AG08395 (cell line): ENCODE measurements at places on chromosomes 3 and 15.

DNA sequence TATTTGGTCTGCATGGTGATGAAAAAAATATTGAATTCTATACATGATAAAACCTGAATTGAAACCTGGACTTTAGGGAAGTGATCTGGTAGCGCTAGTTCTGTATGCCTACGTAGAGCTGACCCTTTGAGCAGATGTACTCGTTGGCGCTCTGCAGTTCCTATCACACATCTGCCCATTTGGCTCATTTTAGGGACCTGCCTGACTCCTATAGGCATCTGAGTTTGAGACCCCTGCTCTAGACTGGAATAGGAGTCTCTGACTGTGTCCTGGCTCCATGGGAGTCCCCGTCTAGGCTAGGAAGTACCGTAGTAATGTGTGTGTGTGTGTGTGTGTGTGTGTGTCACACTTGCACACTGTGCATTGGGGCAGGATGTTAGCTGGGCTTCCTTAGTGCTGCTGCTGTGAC lies 21.2 kb downstream of the STARD5 start:
- no peak for DNase-seq

DNA sequence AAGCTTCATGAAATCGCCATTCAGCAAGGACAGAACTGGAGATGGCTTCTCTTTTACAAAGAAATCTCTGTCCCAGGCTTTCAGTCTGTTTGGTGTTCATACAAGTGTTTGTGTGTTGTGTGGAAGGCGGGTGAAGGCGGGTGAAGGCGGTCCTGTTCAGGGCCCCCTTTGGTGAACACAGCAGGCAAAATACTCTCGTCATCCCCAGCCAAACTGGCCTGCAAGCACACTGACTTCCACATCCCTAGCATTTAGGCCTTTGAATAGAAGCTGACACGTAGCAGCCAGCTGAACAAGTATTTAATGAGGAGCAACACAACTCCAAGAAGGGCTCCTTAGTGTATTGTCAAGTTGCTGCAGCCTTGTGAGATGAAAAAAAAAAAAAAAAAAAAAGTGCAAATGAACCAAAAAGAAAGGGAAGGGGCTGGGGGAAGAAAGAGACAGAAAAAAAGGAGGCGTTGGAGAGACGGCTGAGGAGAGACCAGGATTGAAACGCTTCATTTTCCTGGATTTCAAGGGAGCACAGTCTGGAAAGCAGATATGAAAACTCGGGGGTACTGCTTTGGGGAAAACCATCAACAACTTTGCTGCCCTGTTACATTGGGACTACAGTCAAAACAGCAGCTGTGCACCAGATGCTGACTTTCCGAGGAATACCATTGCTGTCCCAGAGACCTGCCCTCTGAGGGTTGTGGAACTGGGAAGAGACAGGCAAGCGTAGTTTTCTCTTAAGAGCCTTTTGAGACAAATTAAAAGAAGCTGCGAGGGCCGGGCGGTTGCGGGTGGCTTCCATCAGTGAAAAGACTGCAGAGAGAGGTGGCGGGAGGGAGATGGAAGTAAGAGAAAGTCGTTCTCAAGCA lies 74.6 kb downstream of the TGFBR2 start:
- peak; percentile 76 for DNase-seq

DNA sequence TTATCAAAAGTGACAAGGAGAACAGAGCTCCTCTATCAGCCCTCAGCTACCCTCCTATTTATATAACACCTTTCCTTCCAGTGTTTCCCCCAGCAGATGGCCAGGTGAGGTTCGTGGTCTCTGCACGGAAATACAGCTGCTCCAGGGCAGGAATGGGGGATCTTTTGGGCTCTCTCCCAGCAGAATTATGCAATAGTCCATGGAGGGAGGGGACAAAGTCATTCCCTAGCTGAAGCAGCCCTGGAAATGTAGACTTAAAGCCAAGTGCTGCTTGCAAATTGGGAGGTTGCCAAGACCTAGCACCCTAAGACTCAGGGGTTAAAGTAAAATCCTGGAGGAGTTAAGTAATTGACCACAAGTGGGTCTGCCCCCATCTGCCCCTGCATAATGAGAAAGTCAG lies 256.3 kb downstream of the LRTM1 start:
- DNase-seq = no peak

- no peak for DNase-seq
These were observed 120.7 kb downstream of the CHDH start for GRCh38 chr3:53725387-53725995.

- no peak for DNase-seq
These were observed 47.3 kb downstream of the WWTR1 start for GRCh38 chr3:149610351-149611105.

DNA sequence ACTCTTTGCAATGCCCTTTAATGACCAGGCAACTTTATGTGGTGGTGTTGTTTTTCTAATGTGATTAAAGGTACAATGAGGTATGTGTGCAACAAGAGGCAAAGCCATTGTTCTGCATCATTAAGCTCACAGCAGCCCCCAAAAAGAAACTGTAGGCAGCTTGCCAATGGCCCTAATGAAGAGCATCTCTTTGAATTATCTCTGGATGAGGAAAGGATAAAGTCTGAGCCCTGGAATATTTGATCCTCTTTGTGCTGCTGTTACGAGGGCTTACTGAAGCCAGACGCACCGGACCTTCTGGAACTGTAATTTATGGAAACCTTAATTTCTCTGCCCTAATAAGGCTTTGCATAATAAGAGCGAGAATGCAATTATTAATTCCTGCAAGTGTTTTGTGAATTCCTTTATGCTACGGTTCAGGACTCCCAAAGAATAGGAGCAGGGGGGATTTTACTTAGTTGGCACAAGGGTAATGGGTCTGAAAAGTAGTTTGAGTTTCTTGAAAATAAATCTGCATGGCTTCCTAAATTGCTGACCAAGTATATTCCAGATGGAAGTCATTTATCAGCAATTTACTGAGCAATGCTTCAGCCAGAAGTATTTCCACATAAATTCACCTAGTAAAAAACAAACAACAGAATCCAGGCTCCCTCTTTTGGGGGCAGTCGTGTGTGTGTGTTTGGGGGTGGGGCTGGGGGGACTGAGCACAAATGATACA lies 193.4 kb downstream of the PDZRN3 start:
- DNase-seq = no peak

DNA sequence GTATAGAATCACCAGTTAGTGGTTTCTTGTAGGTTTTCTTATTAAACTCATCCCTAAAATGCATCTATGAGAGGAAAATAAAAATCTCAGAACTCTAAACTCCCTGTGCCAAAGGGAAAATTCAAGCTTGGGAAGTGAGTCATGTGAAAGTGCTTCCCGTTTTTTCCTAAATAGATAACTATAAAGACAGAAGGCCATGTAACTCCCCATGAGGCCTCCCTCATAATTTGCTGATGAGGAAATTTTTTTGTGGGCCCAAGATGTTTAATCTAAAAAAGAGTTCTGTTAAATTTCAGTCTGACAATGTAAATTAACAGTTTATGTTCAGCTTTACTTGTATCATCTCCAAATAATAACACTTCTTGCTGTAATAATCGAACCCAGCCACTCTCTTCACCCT lies 1273.9 kb downstream of the OTOL1 start:
- no peak for DNase-seq

- no peak for DNase-seq
These were observed 924.4 kb downstream of the IGSF11 start for GRCh38 chr3:118110211-118110610.

- DNase-seq = peak; percentile 3
These were observed 37.6 kb upstream of the WDR49 start for GRCh38 chr3:167691366-167691765.

DNA sequence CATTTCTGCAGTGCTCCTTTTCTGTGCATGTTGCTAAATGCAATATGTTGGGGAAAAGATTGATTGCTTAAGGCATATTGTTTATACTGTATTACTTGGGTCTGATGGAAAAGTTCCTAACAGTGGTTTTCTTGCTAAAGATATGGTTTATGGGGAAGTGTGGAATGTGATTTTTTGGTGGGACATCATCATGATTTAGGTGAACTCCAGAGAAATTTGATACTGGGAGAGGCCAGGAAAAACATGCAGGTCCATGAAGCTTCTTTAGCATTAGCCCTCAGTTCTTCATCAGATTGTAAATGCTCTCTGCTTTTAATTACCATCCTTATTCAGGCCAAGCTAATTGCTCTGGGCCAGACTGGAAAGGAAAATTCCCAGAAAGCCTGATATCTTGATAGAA lies 147.5 kb downstream of the LRTM1 start:
- no peak for DNase-seq

- DNase-seq = no peak
These were observed 77.6 kb downstream of the CMSS1 start for GRCh38 chr3:99895131-99895696.

GRCh38 chr3:64123931-64124330 lies 100.6 kb upstream of the PSMD6 start:
- no peak for DNase-seq

GRCh38 chr3:48155122-48155521 lies 33.1 kb downstream of the CDC25A start:
- DNase-seq = peak; percentile 73

DNA sequence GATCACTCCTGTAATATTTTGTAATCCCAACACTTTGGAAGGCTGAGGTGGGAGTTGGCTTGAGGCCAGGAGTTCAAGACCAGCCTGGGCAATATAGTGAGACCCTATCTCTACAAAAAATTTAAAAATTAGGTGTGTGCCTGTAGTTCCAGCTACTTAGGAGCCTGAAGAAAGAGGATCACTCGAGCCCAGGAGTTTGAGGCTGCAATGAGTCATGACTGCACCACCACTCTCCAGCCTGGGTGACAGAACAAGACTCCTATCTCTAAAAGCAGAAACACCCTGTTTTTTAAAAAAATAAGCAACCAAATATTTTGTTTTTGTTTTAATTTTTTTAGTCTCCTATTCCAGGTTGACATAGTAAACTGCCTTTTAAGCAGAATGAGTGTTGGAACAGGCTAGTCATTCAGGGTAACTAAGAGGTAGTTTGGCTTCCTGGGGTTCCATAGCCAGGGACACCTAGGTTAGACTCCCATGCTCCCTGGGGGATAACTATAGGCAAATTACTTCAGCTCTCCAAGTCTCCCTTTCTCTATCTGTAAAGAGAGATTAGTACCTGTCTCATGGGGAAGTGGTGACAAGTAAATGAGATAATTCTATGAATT lies 114.6 kb upstream of the C15orf61 start:
- DNase-seq = no peak

- DNase-seq = peak; percentile 53
These were observed 114.7 kb downstream of the GADL1 start for GRCh38 chr3:30779686-30780287.

DNA sequence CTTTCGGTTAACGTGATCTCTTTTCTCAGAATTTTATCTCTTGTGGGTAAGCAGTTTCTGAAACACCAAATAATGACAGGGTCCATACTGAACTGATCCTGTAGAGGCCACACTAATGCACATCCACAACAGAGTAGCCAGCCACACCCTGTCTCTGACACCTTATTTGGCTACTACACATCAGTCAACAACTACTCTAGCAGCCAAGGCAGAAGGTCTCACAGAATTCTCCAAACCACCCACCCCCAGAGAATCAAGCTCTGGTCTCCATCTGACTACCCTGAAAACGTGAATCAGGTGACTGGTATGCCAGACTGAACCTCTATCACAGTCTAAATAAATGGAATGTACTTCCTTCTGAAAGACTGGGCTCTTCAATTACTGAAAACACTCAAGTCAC lies 38.0 kb downstream of the EDC3 start:
- DNase-seq = peak; percentile 25

- no peak for DNase-seq
These were observed 20.7 kb upstream of the SLC25A26 start for GRCh38 chr3:66200147-66200546.

- DNase-seq = no peak
These were observed 12.4 kb downstream of the RTF1 start for GRCh38 chr15:41429003-41429890.

GRCh38 chr3:183061391-183062172 lies 37.7 kb downstream of the MCCC1 start:
- no peak for DNase-seq

GRCh38 chr3:30455840-30456239 lies 150.6 kb upstream of the TGFBR2 start:
- DNase-seq = no peak

GRCh38 chr3:51712511-51712931 lies 5.7 kb downstream of the GRM2 start:
- no peak for DNase-seq

DNA sequence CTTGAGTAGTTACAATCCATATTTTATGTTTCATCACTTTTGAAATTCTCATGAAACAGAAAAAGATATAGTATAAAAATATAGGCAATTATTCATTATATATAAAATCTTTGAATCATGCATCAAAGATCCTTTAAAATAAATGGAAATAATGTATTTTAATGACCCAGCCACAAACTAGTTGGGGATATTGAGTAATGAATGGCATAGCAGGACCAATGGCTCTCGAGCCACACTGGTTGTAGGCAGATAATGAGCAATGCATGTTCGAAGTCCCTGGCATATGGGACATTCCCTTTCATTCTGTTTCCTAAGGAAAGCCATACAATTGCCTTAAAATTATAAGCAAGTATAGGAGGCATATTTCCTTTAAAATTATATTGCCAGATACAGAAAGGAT lies 107.4 kb upstream of the IL12A start:
- DNase-seq = no peak
